ENCODE measurements at places on chromosomes 7 and 10.

- no peak for DNase-seq
Measured at GRCh38 chr7:520503-521161, 986 bp upstream of the PDGFA start.

- no peak for DNase-seq
Measured at GRCh38 chr7:123653162-123653561, 2.5 kb upstream of the LMOD2 start.

GRCh38 chr7:24843821-24844434, 86.7 kb upstream of the GSDME start:
- no peak for DNase-seq

DNA sequence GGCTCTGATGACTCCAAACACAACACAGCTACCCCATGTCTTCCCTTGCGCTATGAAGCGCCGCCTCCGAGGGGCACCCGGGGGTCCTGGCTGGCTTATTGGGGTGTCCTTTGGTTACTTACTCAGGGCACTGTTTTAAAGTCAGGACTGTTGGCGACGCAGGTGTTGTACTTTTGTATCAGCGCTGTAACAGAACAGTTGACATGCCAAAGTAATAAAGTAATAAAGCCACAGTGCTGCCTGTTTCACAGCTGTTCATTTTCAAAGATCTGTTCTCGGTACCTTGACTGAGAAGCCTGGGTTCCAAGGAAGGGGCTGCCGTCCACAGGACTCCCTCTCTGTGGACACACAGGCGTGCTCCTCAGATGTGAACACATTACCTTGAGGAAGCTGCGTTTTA, 64.1 kb downstream of the WDR37 start:
- no peak for DNase-seq

- DNase-seq = no peak
Measured at GRCh38 chr10:5478694-5479305, 20.6 kb downstream of the CALML5 start.

- DNase-seq = no peak
Measured at GRCh38 chr10:62189131-62189530, 79.5 kb downstream of the RTKN2 start.

DNA sequence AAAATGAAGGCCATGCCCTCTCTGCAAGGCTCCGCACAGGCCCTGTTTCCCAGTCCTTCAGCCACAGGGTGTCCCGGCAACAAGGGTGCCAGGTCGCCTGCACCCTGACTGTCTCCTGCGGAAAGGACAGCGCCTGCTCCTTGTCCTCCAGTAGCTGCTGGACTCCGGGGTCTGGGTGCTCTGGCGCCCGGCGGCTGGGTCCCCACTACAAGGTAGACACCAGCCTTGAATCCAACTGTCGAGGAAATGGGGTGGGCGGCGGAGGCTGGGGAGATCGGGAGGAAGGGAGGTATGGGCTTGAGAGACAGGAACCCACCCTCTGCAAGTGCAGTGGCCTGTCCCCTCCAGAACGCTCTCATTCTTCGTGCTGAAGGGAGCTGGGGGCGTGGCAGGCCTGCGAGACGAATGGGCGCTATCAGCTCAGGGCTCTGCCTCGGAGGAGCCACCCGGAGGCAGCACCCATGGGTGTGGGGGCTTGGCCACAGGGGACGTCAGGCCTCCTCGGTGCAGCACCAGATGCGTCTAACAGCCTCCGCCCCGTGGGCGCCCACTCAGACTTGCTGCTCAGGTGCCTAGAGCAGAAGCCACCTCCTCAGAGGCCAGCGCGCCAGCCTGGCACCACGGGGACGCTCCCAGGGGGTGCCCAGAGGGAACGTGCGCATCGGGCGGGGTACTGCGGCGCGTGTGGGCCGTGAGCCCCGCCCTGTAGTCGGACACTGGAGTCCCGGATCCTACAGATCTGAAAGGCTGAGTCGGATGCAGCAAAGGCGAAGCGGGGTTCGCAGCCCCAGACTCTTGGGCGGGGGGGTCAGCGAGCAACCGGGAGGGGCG, 15.6 kb downstream of the ADAM8 start:
- peak; percentile 52 for DNase-seq

DNA sequence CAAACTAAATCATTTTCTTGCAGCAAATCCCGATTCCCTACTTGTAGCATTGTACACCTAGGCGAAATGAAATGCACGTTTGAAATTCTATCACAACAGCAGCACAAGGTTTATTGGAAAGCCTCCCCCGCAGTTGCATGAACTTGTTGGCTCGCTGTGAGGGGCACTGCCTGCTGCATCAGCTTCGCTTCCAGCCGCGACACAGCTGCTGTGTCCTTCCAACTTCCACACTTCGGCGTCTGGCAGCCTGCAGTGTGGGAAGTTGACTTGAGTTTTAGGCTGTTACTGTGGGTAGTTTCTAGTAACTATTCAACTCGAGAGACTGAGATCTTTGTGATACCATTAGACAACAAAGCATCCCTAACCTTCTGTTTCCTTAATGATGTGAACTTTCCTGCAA, 315.8 kb upstream of the TPK1 start:
- no peak for DNase-seq

DNA sequence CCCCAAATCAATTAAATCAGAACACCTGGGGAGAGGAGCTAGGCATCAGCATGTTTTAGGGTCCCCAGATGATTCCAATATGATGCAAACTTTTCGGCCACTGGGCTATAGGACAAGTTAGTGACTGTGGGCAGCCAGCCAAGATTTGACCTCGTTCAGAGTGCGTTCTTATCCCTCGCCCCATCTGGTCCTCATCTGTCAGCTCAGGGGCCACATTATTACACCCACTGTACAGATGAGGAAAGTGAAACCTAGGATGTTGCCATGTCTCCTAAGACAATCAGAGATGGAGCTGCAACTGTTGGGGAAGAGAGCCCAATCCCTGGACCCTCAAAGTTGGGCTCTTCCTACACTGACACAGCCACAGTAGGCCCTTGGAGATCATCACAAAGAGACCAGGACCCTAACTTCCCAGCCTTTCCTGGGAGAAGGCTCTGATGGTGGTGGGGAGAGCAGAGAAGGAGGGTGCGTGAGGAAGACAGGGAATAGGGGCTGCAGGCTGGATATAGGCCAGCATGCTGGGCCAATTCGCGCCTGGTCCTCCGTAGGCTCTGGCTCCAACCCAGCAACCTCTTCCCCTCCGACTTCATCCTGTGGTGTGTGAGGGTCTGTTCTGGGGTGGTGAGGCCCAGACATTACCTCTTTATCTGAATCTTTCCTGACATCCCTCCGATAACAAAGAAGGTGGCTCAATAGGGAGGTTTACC, 109.4 kb upstream of the ZMIZ1 start:
- DNase-seq = no peak

GRCh38 chr10:11334436-11334835, 277.0 kb downstream of the USP6NL start:
- no peak for DNase-seq

DNA sequence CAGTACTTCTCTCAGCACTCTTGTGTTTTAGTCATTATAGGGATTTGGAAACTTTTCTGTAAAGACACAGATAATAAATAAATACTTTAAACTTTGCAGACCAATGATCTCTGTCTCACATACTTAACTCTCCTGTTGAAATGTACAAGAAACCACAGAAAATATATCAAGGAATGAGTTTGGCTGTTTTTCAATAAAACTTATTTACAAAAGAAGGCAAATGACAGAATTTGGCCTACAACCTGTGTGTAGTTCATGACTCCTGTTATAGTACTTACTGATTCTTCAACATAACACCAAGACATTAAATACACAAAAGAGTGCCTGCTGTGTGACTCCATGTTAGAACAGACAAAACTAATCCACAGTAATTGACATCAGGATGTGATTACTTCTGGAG, 510.0 kb upstream of the PHF14 start:
- DNase-seq = no peak

DNA sequence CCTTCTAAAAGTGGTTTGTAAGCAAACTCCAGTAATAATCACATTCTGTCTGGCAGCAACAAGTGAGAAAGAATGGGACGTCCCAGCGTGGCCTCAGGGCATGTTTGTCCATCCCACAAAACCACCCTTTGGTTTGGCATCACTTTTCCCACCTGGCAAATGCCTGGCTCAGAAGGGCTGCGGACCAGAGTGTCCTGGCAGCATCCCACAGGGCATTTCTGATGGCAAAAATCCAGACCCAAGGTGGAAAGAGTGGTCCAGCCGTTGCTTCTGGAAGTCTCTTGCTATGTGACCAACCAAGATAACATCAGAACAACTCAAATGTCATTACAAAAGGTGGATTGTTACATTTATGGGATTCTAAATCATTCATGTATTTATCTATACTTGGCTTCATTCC, 174.4 kb downstream of the CREB5 start:
- no peak for DNase-seq

DNA sequence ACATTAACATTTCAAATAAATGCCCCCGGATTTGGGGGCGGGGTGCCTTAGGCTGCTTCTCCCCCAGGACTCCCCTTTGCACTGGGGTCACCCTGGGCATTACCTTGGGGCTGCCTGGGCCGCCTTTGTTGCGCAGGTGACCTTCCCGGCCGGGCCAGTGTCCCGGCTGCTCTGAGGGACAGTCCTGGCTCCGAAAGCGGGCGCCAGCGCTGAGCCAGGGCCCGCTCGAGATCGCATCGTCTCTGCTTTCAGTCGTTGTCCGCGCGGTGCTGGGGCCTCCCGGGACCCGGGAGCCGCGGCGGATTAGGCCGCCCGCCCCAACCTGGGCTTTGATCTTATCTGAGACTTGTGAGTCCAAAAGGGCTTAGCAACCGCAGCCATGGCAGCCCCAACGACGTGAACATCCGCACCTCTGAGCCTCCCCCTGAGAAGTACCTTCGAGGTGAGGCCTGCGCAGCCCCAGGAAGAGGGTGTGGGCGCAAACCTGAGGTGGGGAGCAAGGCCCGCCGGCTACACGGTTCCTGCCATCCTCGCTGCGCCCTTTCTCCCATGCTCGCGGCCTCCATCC, 14.8 kb upstream of the WAPL start:
- DNase-seq = peak; percentile 34

DNA sequence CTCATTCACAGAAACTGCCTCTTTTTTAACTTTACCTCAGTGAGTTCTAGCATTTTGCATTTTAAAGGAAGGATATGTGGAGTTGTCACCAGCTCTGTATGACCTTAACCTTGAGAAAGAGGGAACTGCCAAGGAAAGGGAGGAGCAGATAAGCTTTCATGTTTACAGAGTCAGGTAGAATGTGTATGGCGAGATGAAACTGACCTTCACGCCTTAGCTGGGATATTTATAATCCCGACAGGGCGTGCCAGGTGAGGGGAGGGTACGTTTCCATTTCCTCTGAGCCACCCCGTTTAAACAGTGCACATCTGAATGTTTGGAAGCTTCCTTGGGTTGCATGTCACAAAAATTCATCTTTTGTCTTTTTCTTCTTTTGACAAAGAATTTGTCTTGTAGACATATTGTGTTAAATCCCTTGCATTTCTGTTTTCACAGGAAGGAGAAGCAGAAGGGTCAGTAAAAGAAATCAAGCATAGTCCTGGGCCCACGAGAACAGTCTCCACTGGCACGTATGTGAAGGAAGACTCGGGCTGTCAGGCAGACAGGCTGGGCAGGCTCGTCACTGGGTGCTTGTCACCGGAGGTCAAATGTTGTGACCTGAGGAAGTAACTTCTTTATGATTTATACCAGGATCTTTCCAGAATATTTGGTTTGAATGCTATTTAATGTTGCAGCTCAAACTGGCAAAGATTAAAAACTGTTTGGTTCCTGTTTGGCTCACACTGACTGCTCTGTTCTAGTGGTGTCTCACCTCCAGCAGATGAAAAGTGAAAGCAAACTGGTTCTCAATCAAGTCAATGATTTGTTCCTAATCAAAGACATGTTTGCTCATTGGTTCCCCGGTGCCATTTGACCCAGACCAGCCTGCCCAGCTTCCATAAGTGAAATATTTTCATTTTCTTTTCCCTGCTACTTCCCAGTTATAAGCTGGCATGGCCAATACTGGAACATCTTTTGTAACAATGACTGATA, 16.2 kb downstream of the OPTN start:
- no peak for DNase-seq

GRCh38 chr7:24819916-24820689, 62.8 kb upstream of the GSDME start:
- peak; percentile 68 for DNase-seq

DNA sequence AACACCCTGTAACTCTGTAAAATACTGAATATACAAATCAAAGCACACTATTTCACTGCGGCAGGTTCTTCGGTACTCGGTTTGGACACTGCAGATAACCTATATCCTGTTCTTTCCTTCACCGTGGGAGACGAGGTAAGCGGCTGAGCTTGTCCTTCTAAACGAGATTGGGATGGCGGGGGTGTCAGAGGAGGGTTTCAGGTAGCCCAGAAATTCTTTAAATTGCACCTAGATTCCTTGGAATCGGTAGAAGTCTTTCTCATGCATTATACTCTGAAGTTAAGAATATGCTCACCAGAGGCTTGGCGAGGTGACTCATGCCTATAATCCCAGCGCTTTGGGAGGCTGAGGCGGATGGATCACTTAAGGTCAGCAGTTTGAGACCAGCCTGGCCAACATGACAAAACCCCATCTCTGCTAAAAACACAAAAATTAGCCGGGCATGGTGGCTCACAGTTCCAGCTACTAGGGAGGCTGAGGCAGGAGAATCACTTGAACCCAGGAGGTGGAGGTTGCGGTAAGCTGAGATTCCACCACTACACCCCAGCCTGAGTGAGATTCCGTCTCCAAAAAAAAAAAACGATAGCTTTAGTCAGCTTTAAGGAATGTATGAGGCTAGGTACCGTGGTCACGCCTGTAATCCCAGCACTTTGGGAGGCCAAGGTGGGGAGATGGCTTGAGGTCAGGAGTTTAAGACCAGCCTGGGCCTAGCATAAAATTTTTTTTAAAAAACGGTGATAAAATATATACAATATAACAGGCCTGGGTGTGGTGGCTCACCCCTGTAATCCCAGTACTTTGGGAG, 10.1 kb upstream of the LAT2 start:
- no peak for DNase-seq

DNA sequence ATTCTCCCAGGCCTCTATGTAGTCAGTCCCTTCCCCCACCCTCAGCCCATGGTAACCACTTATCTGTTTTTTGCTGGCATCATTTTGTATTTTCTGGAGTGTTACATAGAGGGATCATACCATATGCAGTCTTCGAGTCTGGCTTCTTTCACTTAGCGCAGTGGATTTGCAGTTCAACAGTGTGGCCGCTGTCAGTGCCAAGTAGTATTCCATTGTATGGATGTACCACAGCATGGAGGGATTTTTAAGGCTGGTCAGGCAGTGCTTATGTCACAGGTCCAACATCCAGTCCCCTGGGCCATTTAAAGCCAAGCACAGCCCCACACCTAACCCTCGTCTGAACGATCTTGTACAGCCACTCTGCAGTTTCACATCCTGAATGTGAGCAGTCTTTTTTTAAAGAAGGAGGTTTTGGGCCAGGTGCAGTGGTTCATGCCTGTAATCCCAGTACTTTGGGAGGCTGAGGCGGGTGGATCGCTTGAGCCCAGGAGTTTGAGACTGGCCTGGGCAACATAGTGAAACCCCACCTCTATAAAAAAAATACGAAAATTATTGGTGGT, 121.8 kb downstream of the CUX1 start:
- DNase-seq = no peak
